ENCODE measurements at places on chromosomes 3 and 15.

GRCh38 chr3:63662500-63662899, 10.0 kb downstream of the SNTN start:
- DNase-seq: no peak

DNA sequence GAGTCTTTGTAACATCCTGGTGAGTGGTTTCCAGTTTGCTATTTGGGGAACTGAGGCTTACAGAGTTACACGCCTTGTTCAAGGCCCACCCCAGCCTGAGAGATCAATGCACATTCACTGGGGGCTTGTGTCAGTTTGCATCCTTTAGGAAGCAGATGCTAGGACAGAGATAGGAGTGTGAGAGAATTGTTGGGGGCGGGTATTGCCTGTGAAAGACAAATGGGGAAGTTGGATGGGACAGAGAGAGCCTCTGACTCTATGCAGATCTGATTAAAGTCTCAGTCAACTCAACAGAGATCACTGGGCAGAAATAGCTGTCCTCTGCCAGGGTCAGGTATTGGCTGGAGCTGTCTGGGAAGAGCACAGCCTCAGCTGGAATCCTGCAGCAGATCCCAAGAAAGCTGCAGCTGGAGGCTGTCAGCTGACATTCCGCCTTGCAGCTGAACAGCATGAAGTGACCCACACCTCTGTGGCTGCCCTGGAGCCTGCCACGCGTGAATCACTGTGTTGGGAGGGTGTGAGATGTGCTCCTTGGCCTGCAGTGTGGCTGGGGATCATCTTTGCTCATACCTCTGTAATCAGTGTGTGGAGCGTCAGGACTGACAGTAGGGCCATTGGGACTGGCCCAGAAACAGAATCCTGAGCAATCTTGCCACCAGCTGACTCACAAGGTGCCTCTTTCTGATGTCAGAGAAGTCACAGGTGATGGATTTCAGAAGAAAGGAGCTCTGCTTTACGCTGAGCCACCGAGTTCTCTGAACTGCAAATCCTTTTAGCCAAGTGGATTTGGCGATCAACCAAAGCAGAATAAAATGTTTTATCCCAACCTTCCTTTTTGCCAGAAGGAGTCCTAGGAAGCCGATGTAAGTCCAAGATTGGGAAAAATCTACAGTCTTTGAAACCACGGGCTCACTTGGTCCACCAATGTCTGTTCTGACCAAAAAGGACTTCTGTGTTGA, 284.1 kb upstream of the LRRFIP2 start:
- peak; percentile 53 for DNase-seq

GRCh38 chr3:173920386-173920785, 522.8 kb downstream of the NLGN1 start:
- DNase-seq: no peak

DNA sequence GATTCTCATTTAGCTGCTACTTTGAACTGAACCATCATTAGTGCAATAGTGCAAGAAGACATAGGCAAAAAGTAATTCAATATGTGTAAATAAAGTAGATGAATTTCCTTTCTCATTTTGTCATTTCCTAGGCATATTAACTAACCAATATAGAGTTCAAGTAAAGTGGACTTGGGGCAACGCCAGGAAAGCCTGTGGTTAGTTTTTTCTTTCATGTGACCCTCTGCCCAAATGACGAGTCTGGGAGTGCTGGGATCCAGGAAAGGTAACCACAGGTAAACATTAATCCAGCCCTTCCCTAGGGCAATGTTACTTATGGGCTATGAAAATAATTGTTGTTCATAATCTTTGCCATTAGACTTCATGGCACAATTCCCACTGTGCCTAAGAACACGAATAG, 181.0 kb downstream of the VPS13C start:
- no peak for DNase-seq

DNA sequence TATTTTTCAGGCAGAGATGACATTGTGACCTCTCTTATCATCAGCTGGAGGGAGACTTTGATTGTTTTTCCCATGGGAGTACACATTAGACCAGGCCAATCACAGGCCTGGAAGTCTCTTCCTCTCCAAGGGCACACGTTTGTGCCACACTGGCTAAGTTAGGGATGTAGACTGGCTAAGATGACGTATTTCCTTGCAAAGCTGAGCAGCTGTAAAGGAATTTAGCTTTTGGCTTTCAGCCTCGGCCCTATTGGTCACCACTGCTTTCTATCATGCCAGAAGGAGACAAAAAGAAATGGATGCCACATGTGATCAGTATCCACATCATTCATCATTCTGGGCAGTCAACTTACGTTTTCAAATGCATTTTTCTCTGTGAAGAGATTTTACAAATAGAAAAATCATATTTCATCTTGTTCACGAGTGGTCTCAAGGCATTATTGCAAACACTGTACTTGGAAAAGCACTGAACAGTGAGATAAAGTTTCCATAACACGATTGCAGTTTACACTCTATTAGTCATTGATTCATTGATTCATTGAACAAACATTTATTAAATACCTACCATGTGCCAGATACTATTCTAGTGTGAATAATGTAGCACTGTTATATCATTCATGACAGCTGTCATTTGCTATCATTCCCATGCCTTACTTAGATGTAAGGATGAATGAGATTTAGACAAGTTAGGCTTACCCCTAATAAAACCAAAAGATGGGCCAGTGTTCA, 27.0 kb upstream of the RNF7 start:
- no peak for DNase-seq

DNA sequence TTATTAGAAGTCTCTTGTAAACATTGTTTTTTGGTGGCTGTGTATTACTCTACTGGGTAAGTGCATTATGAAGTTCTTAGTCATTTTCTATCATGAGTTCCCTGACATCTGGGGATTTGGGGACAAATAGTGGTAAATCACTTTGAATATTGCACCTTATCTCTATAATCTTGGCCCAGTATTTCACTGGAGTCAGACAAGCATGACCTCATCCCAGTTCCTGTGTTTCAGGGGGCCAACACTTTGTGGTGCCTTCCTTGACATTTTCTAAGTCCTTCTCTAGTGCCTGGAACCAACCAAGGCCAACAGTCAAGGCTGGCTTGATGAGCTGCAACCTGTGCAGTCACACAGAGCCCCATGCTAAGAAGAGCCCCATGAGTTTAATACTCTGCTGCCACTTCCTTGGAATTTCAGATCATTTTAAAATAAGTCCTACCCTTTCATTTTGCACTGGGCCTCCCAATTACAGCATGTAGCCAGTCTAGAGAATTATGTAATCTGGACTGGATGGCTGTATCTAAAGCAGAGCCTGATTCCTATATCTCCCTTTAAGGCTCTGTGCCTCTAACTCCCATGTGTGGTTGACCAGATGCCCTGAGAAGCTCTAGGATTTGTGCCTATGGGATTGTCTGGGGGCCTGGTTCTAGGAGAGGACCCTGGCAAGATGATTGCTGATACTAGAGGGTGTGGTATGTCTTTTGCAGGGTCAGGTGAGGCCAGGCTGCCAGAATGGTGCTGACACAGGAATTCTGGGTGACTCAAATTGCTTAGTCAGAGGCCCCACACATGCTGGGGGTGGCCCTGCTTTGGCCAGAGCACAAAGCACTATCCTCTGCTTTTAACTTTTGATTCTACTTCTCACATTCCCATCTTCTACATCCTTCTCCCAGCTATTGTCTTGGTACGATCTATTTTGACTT, 319.6 kb upstream of the TBC1D5 start:
- no peak for DNase-seq

DNA sequence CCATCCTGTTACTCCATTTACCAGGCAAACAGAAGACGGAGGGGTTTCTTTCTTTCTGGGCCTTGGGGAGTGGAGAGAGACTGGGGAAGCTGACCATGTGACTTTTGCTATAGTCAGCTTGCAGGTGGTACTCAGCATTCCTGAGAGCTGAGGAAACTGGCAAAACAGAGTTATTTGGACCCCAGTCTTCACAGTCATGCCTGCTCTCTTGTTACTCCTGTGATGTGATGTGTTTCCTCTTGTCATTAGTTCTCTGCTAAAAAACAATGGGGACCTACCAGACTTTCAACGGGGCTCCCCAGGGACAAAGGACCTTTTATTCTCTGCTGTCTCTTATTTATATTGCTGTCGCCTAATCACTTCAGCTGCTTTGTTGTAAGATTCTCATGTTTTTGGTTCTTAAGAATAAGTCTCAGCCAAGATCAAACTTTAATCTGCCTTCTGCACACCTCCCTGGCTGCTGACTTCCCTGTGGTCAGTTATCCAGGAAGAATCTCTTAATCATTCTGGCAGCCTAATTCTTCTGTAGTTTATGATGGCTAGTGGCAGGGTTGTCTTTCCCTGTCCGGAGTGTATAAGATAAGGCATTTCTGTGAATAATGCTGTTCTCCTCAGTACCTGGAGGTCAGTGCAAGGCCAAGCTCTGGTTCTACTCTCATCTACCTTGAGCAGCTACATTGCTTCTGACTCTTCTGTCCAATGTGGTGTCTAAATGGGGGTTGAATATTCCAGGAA, 8.8 kb downstream of the STARD9 start:
- no peak for DNase-seq

DNA sequence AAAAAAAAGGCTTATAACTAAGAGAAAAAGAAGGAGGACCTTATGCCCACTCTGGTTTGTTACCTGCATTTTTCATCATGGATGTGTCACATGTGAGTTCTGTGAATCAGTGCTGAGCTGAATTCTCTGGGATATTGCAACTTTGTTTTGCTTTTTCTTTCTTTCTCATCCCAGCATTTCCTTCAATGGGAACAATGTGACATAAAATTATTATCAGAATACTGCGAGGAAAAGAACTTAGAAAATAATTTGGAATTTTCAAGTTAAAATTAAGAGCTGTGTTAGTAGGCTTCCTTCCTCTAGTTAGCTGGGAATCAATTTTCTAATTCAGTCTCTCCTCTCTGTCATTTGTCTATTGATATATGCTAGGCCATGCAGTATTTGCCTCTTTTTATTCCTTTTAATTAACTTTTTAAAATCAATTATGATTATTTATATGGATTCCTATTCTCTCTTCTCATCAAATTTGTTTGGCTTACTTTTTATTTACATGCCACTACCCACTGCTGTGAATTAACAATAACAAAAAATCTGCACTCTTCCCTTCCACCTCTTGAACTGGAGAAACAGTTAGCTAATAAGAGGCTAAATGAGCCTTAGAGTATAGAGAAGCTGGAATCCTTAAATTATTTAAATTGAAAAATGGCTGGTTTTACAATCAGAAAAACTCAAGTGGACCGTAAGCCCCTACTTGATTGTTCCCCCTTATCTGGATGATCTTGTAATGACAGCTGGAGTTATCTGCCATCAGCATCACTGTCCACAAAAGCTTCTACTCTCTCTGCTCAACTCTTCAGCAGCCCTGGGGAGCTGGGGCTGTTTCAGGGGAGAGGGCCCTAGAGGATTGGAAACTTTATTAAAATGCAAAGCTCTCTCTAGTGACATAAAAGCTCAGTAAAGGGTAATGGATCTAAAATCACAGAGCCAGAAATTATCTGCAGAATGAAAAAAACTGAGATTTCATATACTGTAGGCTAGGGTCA, 95.3 kb upstream of the SOX2 start:
- DNase-seq: no peak

DNA sequence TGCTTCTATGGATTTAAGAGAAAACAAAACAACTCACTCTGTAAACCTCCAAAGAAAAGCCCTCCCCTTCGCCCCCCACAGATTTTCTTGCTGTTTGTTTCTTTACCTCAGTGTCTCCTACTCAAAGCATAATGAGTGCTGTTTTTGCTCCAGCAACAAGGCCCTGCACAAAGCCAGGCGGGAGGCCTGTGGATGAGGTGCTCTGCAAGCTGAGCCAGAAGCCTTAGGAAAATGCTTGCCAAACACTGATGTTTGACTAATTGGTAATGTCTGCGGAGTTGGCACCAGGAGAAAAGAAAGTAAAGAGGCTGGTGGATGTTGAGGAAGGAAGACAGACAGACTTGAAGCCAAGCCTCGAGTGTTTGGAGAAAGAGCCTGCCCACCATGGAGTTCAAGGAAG, 99.7 kb downstream of the RARB start:
- no peak for DNase-seq

DNA sequence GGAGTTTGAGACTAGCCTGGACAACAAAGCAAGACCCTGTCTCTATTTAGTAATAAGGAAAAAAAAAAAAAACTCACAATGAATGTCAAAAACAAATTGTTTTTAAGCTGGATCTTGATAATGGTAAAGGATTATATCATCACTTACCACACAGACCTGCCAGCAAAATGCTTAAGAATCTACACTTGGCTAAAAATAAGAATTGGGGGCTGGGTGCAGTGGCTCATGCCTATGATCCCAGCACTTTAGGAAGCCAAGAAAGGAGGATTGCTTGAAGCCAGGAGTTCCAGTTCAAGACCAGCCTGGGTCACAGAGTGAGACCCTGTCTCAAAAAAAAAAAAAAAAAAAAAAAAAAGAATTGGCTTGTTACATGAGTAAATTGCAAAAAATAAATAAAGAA, 31.0 kb downstream of the ACAP2 start:
- DNase-seq: no peak

GRCh38 chr15:58504674-58505234, 73.0 kb downstream of the LIPC start:
- DNase-seq: no peak

- no peak for DNase-seq
Observed at GRCh38 chr15:35115155-35115725, 30.1 kb upstream of the NANOGP8 start.

DNA sequence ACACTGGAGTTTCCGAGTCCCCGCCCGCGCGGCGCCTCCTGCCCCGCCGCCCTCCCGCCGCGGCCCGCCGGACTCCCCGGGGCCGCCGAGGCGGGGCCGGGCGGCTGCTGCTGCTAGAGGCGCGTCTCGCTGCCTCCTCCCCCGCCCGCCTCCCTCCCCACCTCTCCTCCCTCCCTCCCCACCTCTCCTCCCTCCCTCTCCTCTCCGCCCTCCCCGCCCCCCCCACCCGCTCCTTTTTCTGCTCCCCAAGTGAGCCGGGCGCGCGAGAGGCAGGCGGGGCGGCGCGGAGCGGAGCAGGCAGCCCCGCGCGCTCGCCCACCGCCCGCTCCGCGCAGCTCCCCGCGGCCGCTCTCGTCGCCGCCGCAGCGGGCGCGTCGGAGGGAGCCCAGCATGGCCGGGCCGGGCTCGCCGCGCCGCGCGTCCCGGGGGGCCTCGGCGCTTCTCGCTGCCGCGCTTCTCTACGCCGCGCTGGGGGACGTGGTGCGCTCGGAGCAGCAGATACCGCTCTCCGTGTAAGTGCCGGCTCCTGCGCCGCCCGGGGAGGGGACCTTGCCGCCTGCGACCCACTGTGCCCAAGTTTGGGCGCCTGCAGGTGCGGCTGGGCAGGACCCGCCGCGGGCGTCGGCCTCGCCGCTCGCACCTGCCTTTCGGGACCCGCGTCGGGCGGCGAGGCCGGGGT, at the start of gene CACNA2D3:
Gene CACNA2D3, plus strand, starts transcription at position 229 of the 679 bp plus-strand sequence.
- DNase-seq: peak; percentile 92
